Right lobe of liver (tissue), 6 donors: ENCODE measurements at places on chromosomes 13 and 19. TPM values are rescaled to one million over a fixed set of nuclear protein-coding genes. Genes with fewer than 3 reads are reported as not detected.

SIGLEC5 gene
- 0.92 TPM for total RNA-seq

RFPL4AL1 gene
- total RNA-seq = not detected

NLRP11 gene
- total RNA-seq = 0.23 TPM

DNA sequence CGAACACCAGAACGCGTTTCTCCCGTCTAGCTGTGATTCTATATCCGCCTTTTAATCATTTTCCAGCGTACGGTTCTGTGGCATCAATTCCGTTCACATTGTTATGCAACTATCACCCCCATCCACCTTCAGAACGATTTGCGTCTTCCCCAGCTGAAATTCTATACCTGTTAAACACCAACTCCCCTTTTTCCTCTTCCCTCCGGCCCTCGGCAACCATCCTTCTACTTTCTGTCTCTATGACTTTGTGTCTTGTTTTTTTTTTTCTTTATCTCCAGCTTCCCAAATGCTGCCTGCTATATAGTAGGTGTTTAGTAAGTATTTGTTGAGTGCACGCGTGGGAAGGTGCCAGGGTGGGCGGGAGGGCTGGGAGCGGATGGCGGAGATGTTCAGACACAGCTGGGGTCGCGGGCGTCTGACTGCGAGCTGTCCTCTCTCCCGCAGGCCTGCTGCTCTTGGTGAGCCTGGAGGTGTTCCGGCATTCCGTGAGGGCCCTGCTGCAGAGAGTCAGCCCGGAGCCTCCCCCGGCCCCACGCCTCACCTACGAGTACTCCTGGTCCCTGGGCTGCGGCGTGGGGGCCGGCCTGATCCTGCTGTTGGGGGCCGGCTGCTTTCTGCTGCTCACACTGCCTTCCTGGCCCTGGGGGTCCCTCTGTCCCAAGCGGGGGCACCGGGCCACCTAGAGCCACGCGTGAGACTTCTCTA, 20.2 kb downstream of the CACNG6 start:
- no peak for DNase-seq

GRCh38 chr13:112131713-112132113, 64.8 kb downstream of the SOX1 start:
- no peak for DNase-seq

KLHL1 gene
- total RNA-seq = not detected

DNA sequence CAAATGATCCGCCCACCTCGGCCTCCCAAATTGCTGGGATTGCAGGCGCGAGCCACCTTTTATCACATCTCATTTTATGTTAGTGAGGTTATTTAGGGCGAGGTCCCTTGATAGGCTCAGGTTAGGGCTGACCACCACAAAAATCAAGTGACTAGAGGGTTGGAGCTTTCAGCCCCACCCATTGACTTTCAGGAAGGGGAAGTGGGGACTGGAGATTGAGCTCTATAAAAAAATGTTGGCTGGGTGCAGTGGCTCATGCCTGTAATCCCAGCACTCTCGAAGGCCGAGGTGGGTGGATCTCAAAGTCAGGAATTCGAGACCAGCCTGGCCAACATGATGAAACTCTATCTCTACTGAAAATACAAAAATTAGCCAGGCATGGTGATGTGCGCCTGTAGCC, 20.1 kb downstream of the FPR3 start:
- DNase-seq = no peak

GRCh38 chr19:11375143-11375948, 880 bp downstream of the SWSAP1 start:
- DNase-seq = peak; percentile 84

GRCh38 chr13:32955881-32956594, 60.2 kb upstream of the KL start:
- no peak for DNase-seq

DNA sequence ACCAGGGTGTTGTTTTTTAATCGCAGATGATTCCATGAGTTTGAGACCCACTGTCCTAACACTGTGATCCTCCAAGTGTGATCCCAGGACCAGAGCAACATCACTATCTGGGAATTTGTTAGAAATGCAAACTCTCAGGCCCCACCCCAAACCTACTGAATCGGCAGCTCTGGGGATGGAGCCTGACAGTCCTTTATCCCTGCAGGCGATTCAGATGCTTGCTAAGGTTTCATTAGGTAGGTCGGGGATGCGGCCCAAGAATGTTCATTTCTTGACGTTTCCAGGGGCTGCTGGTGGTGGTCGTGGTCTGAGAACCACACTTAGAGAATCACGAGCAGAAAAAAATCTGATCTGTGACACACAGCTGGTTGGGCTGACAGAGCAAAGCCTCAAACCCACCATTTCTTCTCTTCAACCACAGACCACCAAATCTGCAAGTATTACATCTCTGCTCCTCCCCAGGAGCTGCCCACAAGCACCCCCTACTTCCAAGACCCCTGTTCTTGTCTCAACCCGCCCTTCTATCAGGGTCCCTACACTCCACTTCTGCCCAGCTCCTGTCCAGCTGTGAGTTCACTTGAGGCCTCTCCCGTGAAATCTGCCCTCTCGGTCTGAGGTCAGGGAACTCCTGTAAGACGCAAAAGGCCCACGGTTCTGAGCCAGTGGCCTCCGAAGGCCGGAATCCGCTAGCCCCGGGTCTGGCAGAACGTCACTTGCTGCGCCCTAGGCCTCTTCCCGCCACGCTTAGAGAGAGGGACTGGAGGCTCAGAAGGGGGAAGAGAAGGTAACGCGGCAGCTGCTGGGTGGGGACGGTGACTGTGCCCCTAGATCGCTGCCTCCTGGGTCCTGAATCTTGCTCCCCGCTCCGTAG, 1.1 kb upstream of the FARP1 start:
- peak; percentile 54 for DNase-seq

GRCh38 chr13:113493315-113493951, 2.9 kb upstream of the DCUN1D2 start:
- no peak for DNase-seq

DNA sequence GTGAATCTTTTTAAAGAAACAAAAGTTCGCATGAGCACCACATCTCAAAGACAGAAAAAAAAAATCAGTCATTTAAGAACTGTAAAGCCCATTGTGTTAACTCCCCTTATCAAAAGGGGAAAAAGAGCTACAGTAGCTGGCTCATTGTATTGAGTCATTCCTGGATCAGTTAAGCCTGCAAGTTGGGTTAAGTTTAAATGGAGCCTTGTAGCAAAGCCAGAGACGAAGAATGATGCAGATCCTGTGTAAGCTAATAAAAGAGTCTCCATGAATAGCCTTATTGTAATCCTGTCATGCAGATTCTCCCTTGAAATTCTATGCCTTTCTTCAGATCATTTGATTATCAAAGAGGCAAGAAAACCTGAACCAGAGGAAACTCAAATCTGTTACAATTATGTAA, 83.8 kb downstream of the CRYL1 start:
- no peak for DNase-seq

DNA sequence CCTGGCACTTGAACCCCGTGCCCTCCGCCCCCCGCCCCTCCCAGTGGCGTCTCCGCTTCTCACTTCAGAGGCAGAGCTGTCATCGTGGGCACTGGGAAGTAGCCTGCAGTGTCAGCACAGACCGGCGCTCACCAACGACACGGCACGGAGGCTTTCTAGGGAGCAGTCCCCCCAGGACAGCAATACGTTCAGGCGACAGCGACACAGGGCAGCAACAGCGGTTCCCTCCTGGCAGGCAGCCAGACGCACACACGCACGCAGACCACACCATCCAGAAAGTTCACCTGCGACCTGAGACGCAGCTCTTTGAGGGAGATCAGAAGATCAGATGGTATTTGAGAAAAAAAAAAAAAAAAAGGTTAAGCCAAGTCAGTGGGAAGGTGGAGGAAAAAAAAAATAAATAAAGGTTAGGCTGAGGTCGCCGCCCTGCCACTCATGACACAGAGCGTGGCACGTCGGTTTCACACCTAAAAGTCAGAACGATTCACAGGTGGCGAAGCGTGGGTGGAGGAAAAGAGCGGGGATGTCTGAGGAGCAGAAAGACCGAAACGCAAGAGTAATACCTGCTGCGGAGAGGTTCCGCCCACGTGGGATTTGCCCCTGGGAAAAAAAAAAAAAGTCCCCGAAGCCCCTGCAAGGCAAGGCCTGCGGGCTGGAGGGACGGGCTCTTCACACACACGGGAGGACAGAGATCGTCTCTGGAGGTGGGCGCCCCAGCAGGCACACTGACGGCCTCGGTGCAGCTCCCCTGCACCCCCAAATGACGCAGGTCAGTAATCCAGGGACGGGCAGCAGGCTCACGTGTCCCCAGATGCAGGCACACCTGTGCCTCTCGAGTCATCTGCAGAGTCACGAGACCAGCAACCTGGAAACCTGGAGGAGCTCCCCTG, 94.5 kb downstream of the GNG7 start:
- DNase-seq = no peak

- no peak for DNase-seq
These were observed 13.9 kb downstream of the ZNF675 start for GRCh38 chr19:23673132-23673531.
